ENCODE measurements at places on chromosomes 5 and 9. TPM values are rescaled to one million over a fixed set of nuclear protein-coding genes. Genes with fewer than 3 reads are reported as not detected.

SLC46A2 gene
- not detected for total RNA-seq

PCDHB16 gene
- total RNA-seq = not detected

CCL28 gene
- total RNA-seq = 12.2 TPM

MYMK gene
- not detected for total RNA-seq

KCTD16 gene
- not detected for total RNA-seq

DCTN3 gene
- total RNA-seq = 143 TPM

ADAMTS6 gene
- total RNA-seq = 1.6 TPM

GRCh38 chr9:88426651-88427050 is 38.4 kb downstream of the SPIN1 start:
- no peaks in the 10 kb centered on the region for H3K4me1 ChIP-seq
- H3K4me3 ChIP-seq = no peak overlapping the region
- H3K27me3 ChIP-seq = no peaks in the 10 kb centered on the region
- no peak overlapping the region for H3K27ac ChIP-seq

DNA sequence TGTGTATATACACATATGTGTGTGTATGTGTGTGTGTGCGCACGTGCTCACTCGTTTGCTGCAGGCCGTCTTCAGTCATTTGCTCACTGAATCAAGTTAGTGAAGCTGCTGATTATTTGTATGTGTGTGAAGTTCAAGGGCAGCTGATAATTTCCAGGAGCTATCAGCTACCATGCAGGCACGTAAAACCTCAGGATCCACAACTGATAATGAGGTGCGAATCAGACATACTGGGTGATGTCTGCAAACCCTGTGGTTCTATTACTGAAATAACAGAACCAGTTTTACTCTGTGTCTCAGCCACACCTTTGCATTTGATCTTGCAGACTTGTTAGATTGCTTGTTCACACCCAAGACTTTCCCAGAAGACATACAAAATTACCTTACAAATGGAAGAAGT is 257.6 kb downstream of the TAF11L14 start:
- no peaks in the 10 kb centered on the region for H3K27me3 ChIP-seq
- no peak for DNase-seq
- no peaks in the 10 kb centered on the region for H3K36me3 ChIP-seq
- H3K27ac ChIP-seq = no peak overlapping the region

DNA sequence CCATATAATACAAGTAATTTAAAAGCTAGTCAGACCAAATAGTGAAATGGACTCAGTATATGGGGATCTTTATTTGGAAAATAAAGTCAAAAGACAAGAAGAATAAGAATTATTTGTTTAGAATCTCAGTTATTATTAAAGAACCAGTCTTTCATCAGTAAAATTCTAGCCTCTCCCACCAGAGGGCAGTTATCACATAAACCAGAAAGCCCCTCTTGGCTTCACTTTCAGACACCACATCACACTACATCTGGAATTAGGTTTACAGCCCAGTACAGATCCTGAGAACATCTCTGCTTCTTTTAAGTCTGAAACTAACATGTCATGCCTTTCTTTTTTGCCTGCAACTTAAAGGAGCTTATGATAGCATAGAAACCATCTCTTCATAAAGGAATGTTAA is 12.2 kb upstream of the HSPB3 start:
- H3K27ac ChIP-seq = no peak overlapping the region
- H3K4me3 ChIP-seq = no peak overlapping the region
- no peak for DNase-seq
- peaks cover 5% of the 10 kb centered on the region for H3K27me3 ChIP-seq

DNA sequence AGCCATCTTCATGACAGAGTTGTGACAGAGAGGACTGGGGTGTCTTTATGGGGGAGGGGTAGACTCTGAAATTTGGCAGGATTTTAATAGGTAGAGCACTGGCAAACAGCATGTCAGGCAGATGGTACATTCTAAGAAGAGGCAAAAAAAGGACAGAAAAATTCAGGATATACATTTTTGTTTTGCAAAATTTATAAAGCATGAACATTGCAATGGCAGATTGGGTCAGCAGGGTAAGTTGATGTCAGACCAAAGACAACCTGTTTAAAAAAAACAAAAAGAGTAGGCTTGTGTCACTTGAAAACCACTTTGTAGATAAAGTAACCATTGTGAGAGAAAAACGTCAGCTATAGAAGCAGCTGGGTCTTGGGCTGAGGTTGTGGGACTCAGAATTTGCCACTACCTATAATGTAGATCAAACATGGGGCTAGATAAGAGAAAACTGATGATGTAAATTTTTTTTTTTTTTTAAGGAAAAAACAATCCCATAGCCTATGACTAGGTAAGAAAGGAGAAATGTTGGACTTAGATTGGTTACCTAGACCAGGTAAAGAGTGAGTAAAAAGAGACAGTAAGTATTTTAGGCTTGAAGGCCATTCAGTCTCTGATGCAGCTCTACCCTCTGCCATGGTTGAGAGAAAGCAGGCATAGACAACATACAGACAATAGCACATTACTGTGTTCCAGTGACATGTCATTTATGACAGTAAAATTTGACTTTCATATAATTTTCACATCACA is 8.3 kb downstream of the CAMK4 start:
- H3K27ac ChIP-seq = peak overlapping the region; percentile 86
- H3K27me3 ChIP-seq = no peaks in the 10 kb centered on the region
- no peak for DNase-seq
- peaks cover 28% of the 10 kb centered on the region for H3K36me3 ChIP-seq
- H3K4me1 ChIP-seq = peaks cover 91% of the 10 kb centered on the region

DNA sequence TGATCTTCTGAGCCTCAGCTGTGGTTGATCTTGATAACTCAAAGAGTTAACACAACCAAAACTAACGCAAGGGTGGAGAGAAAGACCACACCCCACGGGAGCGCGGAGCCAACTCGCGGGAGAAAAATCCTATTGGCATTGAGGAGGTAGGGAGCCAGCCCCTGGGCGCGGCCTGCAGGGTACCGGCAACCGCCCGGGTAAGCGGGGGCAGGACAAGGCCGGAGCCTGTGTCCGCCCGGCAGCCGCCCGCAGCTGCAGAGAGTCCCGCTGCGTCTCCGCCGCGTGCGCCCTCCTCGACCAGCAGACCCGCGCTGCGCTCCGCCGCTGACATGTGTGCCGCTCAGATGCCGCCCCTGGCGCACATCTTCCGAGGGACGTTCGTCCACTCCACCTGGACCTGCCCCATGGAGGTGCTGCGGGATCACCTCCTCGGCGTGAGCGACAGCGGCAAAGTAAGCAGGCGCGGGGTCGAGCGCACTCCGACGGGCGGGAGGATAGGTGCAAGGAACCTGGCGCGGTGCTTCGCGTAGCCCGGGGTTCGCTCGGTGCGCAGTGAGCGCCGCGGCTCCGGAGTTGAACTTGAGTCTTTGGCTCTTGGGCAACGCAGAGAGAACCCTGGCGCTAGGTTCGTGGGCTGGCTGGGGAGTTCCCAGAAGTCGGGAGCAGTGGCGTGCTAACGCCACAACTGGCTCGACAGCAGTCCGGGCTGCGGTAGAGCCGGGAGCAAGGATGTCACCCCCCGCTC is at the start of gene GDA:
TSS of gene GDA (plus strand) at position 210 of the 745 bp plus-strand sequence. CDS start at position 330, 120 bp downstream.
- H3K4me3 ChIP-seq = no peak within 1 kb of the TSS
- H3K36me3 ChIP-seq = no peaks in the 10 kb centered on the region
- no peak for DNase-seq
- peaks cover 30% of the 10 kb centered on the region for H3K27me3 ChIP-seq
- no peaks in the 10 kb centered on the region for H3K4me1 ChIP-seq

DNA sequence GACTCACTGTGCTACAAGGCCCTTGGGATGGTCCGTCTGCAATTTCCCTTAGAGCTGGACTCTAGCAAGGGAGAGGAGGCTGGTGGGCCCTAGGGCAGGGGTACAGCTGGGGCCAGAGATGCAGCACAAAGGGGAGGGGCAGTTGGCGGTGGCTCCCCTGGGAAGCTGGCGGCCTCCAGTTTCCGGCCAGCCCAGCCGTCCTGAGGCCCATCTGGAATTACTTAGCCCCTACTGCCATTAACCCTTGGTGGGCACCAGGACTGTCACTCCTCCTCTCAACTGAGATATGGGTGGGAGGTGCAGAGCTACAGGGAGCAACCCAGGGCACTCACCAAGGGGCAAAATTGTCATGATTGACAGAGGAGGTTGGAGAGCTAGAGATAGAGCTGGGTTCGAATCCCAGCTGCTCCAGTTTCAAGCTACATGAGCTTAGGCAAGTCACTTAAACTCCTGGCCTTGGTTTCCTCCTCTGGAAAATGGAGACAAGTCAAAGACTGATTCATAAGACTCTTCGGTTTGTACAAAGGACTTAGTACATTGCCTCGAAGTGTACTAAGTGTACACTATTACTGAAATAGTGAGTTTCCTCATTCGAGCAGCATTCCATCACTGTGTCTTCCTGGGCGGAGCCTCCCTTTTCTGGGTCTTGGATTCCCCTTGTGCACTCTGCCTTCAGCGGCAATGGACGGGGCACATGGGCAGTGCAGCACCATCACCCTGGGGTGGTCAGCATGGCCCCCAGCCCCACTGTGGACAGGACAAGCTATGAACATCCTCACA is 2.7 kb upstream of the PDGFRB start:
- H3K36me3 ChIP-seq = peaks cover 4% of the 10 kb centered on the region
- H3K4me3 ChIP-seq = no peak overlapping the region
- peaks cover 24% of the 10 kb centered on the region for H3K4me1 ChIP-seq
- no peak for DNase-seq
- no peak overlapping the region for H3K27ac ChIP-seq

DNA sequence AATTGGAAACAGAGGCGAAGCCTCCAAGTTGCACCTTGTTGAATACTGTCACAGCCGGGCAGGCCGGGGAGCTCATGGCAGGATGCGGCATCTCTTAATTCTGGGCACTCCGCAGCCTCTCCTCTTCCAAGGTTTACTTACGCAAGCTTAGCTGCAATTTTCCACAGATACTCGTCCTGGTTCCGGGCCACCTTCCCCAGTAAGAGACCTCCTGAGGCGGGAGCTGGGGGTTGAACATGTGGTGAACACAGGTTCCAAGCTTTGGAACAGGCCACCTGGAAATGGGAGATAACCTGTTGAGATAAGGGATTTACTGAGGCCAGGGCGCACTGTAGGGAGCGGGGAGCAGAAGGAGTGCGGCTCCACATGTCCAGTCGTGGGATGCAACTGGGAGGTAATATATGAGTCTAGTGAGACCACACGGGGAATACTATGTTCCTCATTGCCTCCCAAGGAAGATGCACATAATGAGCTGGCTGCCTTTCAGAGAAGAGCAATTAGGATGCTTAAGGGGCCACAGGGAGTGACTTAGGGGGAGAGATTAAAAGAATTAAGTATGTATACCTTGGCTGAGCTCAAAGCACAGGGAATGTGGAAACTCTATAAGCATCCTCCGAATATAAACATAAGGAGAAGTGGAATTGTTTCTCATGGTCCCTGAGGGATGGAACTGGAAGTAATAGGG is 335.2 kb downstream of the CWC27 start:
- DNase-seq = no peak
- H3K36me3 ChIP-seq = no peaks in the 10 kb centered on the region
- H3K4me1 ChIP-seq = peaks cover 35% of the 10 kb centered on the region
- no peak overlapping the region for H3K27ac ChIP-seq

- DNase-seq = no peak
- no peak overlapping the region for H3K27ac ChIP-seq
- H3K27me3 ChIP-seq = peaks cover 37% of the 10 kb centered on the region
- no peak overlapping the region for H3K4me3 ChIP-seq
Observed at GRCh38 chr5:155728857-155729683, 597.9 kb upstream of the SGCD start.

GRCh38 chr5:74099538-74100267 is 473.7 kb downstream of the ARHGEF28 start:
- H3K4me1 ChIP-seq = no peaks in the 10 kb centered on the region
- H3K36me3 ChIP-seq = no peaks in the 10 kb centered on the region
- no peak overlapping the region for H3K4me3 ChIP-seq

DNA sequence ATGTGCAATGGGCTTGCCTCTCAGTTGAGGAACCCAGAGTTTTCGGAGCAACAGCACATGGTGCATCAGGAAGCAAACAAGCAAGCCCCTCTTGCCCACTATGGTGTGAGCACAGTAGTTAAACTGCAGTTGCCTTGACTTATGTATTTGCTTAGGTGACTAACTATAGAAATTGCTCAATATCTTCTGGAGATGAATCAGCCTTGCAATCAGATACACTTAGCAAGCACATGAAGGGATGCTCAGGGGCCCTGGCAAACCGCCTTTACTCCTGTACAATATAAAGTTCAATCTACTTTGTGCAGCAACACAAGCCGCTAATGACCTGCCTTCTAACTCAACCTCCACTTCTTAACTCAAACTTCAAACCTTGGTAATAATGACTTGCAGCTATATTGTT is 581.7 kb upstream of the RIOK2 start:
- no peaks in the 10 kb centered on the region for H3K4me1 ChIP-seq
- no peak overlapping the region for H3K4me3 ChIP-seq
- H3K36me3 ChIP-seq = no peaks in the 10 kb centered on the region
- no peak for DNase-seq
- no peak overlapping the region for H3K27ac ChIP-seq
- no peaks in the 10 kb centered on the region for H3K27me3 ChIP-seq

DNA sequence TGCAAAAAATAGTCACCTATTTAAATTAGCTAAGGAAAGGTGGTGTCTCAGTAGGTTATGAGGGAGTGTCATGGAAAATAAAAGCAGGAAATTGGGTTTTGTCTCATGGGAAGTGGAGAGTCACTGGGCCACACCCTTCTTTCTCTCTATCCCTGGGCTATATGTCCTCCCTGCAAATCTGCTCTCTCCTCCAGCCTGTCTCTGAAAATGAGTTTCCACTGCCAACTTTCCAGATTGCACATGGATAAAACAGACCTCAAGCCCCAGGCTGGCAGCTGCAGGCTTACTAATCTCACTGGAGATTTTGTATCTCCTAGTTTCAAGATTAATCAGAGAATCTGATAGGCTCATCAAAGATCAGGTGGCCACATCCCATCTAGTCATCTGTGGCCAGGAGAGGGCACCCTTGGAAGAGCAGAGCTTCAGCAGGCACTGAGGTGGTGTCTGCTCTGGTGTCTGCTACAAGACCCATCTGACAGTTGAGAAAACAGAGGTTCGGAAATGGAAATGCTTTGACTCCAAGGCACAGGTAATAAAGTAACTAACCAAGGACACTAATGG is 178.9 kb downstream of the MSX2 start:
- H3K27me3 ChIP-seq = peaks cover 15% of the 10 kb centered on the region
- H3K36me3 ChIP-seq = no peaks in the 10 kb centered on the region
- DNase-seq = no peak
- peaks cover 2% of the 10 kb centered on the region for H3K4me1 ChIP-seq

DNA sequence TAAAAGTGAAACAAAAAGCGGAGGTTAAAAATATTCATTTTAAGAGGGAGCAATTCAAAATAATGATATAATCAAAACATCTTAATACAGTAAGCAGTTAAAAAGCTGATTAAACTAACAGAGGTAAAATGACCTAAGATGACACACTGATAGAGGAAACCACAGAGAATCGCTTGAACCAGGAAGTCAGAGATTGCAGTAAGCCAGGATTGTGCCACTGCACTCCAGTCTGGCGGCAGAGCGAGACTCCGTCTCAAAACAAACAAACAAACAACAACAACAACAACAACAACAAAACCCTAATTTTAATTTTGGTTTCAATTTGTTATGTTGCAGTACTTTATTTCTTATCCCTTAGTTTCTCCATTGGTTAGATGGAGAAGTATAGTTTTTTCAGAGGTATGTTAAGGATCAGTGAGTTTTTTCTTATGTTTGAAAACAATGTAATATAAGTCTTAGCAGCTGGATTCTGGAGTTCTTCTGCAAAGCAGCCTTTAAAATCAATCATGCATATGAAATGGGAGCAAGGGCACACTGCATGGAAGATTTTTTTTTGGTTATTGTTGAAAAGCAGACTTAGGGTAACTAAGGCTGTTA is 58.5 kb downstream of the MLANA start:
- peaks cover 44% of the 10 kb centered on the region for H3K4me1 ChIP-seq
- DNase-seq = peak; percentile 38
- H3K27me3 ChIP-seq = no peaks in the 10 kb centered on the region
- H3K27ac ChIP-seq = no peak overlapping the region
- peaks cover 7% of the 10 kb centered on the region for H3K36me3 ChIP-seq
- peak overlapping the region; percentile 33 for H3K4me3 ChIP-seq

Measured in activated CD4-positive, alpha-beta memory T cell treated with anti-CD3 and anti-CD28 coated beads, Interleukin-2, amount 10 ng/mL, durations not matched to agents 7 days and 5 days (primary cell).